ENCODE measurements at places on chromosomes 3 and 15.
A peak's percentile ranks its signal among the peaks of the same experiment; 100 is the strongest.

DNA sequence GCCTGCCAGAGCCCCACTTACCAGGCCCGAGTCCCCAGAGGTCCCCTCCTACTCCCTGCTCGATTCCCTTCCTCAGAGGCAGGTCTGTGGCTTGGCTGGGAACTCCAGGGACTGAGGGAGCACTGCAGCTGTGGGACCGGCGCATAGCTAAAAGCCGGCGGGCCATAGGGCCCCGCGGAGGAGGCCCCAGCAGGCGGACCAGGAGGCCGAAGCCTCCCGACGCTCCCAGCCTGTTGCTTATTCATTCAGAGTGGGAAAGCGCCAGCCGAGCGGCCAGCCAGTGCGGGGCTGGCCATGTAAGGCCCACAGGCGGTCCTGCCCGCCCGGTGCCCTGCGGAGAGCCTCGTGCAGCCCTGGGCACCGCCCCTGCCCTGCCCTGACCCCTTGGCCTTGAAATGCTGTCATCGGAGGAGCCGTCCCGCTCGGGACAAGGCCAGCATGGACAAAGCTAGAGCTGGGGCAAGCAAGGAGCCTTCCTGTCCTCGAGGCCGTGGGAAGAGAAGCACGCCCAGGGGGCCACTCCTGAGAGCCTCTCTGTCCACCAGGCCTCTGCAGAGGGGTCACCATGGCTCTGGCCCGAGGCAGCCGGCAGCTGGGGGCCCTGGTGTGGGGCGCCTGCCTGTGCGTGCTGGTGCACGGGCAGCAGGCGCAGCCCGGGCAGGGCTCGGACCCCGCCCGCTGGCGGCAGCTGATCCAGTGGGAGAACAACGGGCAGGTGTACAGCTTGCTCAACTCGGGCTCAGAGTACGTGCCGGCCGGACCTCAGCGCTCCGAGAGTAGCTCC is at the start of gene LOXL1:
Gene LOXL1, plus strand, starts transcription at position 244 of the 784 bp plus-strand sequence. Its CDS starts 322 bp downstream, at position 566.
- peak; percentile 65 for DNase-seq

- DNase-seq = no peak
These were observed 123.8 kb downstream of the TIGIT start for GRCh38 chr3:114417675-114418074.

- DNase-seq = no peak
These were observed 33.5 kb downstream of the HMCES start for GRCh38 chr3:129312021-129312639.

DNA sequence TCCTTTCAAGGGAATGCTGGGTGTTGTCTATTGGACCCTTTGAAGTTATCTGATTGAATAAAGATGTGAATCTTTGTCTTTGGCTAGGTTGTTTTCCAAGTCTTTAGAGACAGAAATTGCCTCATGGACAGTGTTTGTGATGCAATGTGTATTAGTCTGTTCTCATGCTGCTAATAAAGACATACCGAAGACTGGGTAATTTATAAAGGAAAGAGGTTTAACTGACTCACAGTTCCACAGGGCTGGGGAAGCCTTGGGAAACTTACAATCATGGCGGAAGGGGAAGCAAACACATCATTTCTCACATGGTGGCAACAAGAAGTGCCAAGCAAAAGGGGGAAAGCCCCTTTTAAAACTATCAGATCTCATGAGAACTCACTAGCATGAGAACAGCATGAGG is 88.8 kb upstream of the PLXND1 start:
- DNase-seq = no peak

- no peak for DNase-seq
These were observed 307.8 kb upstream of the ARRDC4 start for GRCh38 chr15:97652700-97653167.
